NCI-H1436 (cell line): ENCODE measurements at places on chromosomes 3 and 15.

GRCh38 chr3:147099076-147099475, 307.3 kb downstream of the ZIC4 start:
- no peak for DNase-seq

DNA sequence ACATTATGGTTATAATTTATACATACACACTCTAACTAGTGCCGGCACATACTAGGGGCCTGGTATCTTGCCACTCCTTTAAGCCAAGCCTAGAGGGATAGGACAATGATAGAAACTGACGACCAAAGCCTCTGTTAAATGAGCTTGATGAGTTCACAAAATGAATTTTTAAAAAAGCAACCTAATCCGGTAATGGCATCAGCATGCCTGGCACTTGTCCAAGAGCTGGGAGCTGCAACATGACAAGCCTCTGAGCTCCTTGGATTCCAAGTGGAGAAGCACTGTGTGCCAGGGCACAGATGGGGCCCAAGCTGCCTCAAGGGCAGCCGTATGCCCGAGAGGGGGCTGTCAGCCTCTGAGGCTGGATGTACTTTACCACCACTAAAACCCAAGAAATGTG, 9.7 kb downstream of the ETV5 start:
- no peak for DNase-seq

DNA sequence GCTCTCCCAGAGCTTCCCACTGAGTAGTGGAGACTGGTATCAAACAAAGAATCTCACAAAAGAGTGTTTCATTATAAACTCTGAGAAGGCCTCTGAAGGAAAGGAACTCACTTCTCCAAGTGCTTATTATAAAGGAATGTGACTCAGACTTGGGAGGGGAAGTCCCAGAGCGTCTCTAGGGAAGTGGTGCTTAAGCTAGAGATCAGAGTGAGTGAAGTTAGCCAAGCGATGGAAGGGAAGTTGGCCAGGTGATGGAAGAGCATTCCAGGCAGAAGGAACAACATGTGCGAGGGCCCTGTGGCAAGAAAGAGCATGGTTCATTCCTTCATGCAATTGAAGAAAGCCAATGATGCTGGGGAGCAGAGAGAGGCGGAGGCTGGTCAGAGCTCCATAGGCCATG, 2.3 kb downstream of the XYLB start:
- DNase-seq, result no peak

GRCh38 chr3:126621171-126621570, 33.8 kb downstream of the TXNRD3 start:
- DNase-seq, result no peak

DNA sequence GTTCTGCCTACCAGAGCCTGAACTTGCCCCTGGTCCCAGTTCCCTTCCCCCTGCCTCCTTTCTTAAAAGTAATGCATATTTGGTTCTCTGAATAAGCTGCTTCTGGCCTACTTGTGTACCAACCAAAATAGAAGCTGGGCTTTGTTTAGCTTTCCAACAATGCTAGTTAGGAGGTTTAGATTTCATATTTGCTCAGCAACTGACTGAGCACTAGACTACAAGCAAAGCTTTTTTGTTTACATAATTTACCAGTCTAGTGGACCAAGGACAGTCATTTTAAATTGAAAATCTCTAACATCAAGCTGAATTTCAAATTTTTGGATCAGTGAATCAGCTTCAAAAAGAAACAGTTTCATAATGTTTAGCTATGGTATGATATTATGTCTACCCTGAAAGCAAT, 331.2 kb downstream of the ULK4 start:
- no peak for DNase-seq

- DNase-seq, result no peak
These were observed 14.8 kb upstream of the NPTN start for GRCh38 chr15:73648014-73648295.

GRCh38 chr15:49645277-49645676, 24.4 kb downstream of the DTWD1 start:
- no peak for DNase-seq

DNA sequence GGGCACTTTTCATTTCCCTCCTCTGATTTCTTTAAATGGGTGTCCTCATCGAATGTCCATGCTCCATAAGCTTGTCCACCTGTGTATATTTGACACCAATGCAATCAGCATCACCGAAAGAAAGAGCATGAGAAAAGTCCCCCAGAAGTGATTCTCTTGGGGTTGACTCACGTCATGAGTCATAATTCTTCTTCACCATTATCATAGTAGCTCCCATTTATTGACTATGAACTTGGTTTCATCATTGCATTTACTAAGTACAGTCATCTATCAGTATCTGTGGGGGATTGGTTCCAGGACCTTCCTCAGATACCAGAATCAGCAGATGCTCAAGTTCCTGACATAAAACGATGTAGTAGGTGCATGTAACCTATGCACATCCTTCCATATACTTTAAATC, 372.5 kb upstream of the CFAP20DC start:
- no peak for DNase-seq
